ENCODE measurements at places on chromosomes 3 and 15.

DNA sequence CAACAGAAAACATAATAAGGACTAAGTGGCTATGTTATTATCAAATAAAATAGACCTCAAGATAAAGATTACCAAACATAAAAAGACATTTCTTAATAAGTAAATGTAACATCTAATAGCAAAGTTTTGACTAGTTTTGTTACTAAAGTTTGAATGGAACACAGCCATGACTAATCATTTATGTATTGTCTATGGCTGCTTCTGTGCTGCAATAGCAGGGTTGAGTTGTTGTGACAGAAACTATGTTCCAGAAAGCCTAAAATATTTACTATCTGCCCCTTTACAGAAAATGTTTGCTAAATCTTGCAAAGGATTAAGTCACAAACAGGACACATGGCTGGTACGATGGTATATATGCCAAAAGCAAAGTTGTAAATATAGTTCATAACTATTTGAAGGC is 37.9 kb upstream of the MYH15 start:
- no peak for DNase-seq

- DNase-seq, result no peak
Observed at GRCh38 chr3:122468896-122469533, 45.7 kb downstream of the KPNA1 start.

GRCh38 chr15:93825682-93826081 is 405.7 kb upstream of the MCTP2 start:
- DNase-seq, result no peak

DNA sequence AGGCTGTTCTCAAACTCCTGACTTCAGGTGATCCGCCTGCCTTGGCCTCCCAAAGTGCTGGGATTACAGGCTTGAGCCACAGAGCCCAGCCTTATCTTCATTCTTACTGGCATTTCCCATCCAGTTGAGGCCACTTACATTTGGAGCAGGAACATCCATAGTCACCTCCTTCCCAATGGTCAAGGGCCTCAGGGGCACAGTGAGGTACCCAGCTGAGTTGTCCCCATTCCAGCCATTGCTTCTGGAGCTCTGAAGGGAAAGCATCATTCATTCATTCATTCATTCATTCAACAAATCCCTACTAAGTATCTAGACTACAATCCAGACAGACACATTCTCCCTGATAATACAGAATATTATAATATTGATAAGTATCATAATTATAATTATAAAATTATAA is 12.2 kb downstream of the PLA2G4D start:
- DNase-seq, result no peak

DNA sequence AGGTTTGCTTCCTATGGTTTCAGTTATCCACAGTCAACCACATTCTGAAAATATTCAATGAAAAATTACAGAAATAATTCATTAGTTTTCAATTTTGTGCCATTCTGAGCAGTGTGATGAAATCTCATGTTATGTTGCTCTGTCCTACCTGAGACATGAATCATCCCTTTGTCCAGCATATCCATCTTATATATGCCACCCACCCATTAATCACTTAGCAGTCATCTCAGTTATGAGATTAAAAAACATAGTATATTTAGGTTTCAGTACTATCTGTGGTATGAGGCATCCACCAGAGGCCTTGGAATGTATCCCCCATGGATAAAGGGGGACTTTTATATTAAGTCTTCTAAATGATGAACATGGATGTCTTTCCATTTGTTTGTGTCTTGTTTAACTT is 64.7 kb upstream of the PROK2 start:
- DNase-seq, result no peak

DNA sequence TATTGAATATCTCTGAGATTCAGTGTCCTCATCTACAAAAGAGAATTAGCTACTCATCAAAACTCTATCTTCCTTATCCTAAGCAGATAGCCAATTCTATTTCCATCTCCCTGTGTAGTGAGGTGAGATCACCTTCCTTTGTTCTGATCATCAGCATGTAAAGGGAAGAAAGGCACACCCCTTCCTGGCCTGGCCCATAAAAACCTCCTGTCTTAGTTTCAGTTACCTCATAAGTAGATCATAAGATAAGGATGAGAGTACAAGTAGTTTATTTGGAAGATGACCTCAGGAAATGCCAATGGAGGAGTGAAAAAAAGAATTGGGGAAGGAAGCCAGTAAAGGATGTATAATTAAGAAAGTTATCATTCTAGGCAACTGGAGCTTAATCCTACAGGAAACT is 114.5 kb upstream of the GADL1 start:
- no peak for DNase-seq

- DNase-seq, result no peak
Observed at GRCh38 chr15:88019656-88020055, 236.9 kb downstream of the NTRK3 start.

DNA sequence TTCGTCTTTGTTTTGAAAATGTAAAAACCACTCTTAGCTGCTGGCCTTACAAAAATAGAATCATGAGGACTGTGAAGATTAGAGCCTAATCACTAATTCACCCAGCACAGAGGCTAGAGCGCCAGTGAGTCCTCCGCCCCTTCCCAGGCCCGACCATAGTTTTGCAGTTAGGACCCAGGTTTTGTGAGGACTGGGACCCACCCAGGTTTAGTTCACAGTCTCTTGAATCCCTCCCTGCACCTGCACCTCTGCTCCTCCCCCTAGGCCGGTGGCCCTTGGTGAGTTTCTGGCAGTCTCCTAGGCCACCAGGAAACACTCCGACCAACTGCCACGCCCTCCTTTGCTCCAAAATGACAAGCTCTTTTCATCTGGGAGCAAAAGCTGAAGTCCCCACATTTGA is 136.0 kb upstream of the CCDC54 start:
- DNase-seq, result peak; percentile 14

- no peak for DNase-seq
Observed at GRCh38 chr3:48702320-48702920, 14.6 kb downstream of the IP6K2 start.

- peak; percentile 97 for DNase-seq
Observed at GRCh38 chr3:57692396-57693147, at the start of gene DENND6A. DENND6A (minus strand) TSS chr3:57693077; CDS start chr3:57693018, 59 bp downstream.

DNA sequence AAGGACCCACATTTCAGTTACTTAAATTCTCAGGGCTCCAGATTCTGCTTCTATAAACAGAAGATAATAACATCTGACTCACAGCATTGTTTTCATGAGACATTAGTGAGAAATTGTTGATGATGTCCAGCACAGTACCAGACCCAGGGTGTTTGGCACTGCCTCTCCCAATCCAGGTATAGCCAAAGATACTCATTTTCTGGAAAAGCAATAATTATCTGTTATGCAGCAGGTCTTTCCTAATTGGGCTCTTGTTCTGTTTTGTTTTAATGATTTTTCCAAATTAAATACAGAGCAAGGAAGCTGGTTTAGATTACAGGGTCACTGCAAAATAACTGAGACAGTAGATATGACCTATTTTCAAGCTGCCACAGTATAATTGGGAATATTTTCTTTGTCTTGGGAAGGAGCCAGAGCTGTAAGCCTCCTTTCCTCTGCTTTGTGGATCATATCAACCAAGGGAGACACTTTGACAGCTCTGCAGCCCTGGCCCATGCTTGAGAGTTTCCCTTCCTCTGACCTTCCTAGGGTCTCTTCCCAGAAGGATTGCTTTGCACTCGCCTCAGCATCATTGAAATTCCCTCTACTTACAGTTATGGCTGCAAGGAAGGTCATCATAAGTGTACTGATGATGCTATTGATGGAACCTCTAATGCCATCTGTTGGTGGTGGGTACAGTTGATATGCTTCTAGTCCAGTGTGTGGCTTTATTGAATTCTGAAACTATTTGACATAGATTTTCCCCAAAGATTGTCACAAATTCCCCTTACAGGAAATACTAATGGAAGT is 522.4 kb upstream of the ADAMTS9 start:
- no peak for DNase-seq

DNA sequence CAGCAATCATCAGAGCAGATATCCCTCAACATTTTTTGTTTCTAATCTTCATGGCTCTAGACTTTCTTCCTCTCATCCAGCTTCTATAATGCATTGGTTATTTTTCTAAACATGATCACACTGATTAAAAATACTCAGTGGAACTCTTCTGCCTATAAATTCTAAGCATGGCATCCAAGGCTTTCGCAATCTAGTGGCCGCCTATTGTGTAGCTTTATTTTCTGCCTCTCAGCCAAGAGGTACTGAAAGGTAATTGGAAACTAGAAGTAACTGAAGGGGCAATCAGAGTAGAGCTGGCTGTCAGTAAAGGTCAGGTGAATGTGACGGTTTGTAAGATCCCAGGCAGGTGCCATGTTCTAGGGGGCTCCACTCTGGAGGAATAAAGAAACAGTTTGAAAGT is 33.4 kb downstream of the OXSM start:
- DNase-seq, result no peak

- no peak for DNase-seq
Observed at GRCh38 chr3:71541313-71541712, 42.2 kb downstream of the FOXP1 start.

- no peak for DNase-seq
Observed at GRCh38 chr3:94009608-94010007, 18.8 kb downstream of the STX19 start.

- no peak for DNase-seq
Observed at GRCh38 chr3:24709956-24710355, 215.3 kb upstream of the THRB start.

DNA sequence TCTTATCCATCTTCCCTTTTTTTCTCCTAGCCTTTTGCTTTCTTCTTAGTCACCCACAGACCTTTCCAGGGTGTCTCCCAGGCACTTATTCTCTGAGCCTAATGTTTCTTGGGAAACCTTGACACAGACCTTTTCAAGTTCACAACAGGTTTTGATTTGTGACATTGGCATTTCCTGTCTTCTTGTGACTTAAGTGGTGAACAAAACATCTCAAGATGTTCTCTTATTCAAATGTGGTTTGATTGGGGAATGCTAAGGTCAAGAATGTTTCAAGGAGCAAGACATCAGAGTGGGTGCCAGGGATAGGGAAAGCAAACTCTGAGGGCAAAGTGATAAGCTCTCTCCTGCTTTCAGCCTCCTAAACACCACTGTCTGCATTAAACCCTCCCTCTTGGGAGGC is 68.2 kb upstream of the GSK3B start:
- DNase-seq, result no peak

DNA sequence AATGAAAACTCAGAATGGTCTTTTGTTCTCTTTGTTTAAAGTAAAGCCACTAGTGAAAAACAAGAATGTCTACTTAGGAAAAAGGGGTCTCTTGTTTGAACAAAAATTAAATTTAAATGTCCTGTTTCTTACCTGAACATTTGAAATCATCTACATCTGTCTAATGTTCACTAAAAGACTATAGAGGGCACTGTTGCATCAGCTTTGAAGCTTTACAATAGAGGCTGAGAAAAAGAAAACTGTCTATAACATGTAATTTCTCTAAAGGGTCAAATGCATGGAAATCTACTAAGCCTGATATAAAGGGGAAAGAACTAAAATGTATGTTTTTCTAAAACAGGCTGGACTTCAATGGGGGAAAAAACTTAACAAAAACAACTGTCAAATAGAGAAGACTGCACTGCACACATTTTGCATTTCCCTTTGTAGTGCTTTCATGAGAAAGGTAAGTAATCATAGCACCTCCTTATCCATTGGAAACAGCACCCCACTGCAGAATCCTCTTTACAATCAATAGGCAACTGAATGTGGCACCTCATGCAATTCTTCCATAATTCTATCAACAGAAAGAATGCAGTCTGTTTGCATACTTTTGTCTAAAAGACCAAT is 26.3 kb downstream of the DPH6 start:
- DNase-seq, result no peak

- no peak for DNase-seq
Observed at GRCh38 chr3:102466001-102466400, 31.2 kb downstream of the ZPLD1 start.

GRCh38 chr3:6680119-6680806 is 180.7 kb upstream of the GRM7 start:
- no peak for DNase-seq

GRCh38 chr3:171986757-171987518 is 52.4 kb upstream of the FNDC3B start:
- DNase-seq, result no peak

GRCh38 chr3:99549957-99550603 is 88.3 kb upstream of the COL8A1 start:
- DNase-seq, result no peak

- DNase-seq, result no peak
Observed at GRCh38 chr3:140754936-140755335, 77.1 kb downstream of the TRIM42 start.

DNA sequence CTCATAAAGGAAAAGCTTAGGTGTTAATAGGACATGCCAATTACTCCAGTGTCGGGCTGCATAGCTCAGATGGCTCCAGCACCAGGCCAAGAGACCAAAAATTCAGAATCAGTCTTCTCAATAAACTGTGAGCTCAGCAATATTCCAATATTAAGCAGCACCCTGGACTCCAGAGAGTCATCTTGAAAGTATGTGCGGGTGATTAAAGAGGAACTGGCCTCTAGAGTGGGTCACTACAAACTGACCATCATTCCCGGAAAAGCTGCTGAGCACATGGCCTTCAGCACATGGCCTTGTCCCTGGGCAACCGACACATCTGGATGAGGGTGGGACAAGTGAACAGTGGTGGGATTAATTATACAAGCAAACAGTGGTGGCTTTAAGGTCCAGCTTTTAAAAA is 59.0 kb downstream of the MAGI1 start:
- DNase-seq, result no peak

GRCh38 chr3:168061332-168061996 is 34.3 kb downstream of the GOLIM4 start:
- DNase-seq, result no peak

GRCh38 chr3:159886050-159886449 is 102.6 kb upstream of the IL12A start:
- DNase-seq, result no peak

GRCh38 chr3:24196526-24196925 is 251.4 kb downstream of the NR1D2 start:
- no peak for DNase-seq

- no peak for DNase-seq
Observed at GRCh38 chr15:98774756-98775497, 126.6 kb downstream of the IGF1R start.

DNA sequence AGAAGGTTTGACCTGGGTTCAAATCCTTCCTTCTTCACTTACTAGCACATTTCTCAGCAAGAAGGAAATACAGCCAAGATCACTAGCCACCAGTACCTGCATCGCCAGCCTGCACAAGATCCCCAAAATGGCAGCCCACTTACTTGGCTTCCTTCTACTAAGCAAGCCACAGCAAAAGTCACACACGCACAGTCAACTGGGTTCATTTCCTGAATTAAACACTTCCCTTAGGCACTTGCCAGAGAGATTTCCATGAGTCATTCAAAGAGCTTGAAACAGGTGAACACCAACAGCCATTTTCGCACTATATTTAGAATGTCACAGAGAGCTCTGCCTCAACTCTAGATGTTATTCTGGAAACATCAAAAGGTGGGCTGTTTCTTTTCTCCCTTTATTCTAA is 42.6 kb downstream of the MGLL start:
- no peak for DNase-seq

DNA sequence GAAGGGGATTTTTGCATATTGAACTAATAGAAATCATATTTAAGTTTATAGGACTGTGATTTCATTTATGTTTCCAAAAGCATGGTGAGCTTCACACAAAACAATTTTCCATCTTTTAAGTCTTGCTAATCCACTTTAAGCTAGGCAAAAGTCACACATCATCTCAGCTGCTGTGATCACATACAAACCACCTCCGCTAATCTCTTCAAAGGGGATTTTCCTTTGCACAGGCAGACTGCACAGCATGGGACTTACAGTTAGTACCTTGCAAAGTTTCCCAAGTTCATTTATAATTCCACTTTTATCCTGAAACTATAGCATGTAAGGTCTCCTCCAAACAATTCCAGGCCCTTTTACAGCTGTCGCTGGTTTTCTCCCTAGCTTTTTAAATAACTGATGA is 225.1 kb upstream of the CNTN3 start:
- DNase-seq, result no peak
